ENCODE measurements at places on chromosomes 1 and 21. TPM values are rescaled to one million over a fixed set of nuclear protein-coding genes. Genes with fewer than 3 reads are reported as not detected.
A peak's percentile ranks its signal among the peaks of the same experiment; 100 is the strongest.

Gene ACOT11
- total RNA-seq, result 4.4 TPM

GRCh38 chr1:15337656-15338402, 71.9 kb upstream of the EFHD2 start:
- DNase-seq, result no peak
- no peak overlapping the region for H3K4me3 ChIP-seq
- peaks cover 6% of the 10 kb centered on the region for H3K36me3 ChIP-seq
- H3K27ac ChIP-seq, result no peak overlapping the region
- H3K27me3 ChIP-seq, result peaks cover 7% of the 10 kb centered on the region
- no peaks in the 10 kb centered on the region for H3K4me1 ChIP-seq

DNA sequence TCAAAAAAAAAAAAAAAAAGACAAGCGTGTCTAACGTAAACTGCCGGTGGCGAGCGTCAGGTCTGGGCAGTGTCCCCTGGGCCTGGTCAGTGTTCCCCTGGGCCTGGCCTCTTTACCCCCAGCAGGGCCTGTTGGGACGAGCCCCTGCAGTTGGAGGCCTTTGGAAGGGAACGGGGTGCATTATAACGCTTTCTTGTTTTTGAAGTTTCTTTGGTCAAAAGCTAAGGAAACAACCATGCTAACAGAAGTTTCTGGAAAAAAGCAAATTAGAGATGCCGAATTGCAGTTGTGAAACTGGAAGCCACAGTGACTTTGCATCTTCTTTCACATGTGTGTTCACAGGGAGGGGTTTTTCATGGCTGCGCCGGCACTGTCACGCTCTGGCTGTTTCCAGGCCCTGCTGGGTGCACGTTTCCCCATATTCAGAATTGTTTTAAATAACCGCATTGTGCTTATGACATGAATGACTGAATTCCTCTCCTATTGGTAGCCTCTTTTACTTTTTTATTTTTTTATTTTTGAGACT, 16.0 kb downstream of the RRP1 start:
- H3K4me1 ChIP-seq, result no peaks in the 10 kb centered on the region
- H3K27ac ChIP-seq, result no peak overlapping the region
- H3K36me3 ChIP-seq, result peaks cover 30% of the 10 kb centered on the region
- H3K4me3 ChIP-seq, result no peak overlapping the region
- H3K27me3 ChIP-seq, result no peaks in the 10 kb centered on the region
- DNase-seq, result no peak

DNA sequence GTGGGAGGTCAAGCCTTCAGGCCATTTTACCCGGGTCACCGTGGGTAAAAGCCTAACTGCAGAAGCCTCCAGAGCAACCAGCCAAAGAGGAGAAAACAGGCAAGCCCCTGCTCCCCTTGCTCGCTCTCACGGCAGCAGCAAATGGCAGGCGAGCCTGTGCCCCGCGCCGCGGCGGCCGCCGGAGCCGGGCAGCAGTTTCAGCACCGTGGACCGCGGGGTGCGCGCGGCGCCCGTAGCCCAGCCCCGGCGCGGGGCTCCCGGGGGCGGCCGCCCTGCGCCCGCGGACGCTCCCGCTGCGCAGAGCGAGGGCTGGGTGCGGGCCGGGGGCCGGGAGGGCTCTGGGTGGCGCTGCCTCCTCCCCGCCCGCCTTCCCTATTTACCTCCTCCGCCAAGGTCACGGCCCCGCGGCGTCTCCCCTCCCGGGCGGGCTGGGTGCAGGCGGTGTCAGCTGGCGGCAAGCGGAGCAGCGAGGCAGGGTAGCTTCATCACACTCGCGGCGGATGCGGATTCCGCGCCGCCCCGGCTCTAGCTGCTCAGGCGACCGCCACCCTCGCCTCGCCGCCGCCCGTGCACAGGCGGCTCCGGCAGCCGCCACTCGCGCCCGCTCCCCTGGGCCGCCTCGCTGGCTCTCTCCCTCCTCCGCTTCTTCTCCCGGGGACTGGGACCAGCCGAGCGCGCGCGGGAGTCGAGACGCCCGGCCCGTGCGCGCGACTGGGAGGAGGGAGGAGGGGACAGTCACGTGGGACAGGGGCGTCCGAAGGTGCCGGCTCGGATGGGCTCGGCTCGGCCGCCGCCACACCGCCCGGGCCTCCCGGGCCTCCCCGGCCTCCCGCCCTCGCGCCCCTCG, at the start of gene RGS7:
TSS of gene RGS7 (minus strand) at position 687 of the 847 bp plus-strand sequence.
- H3K27ac ChIP-seq, result no peak within 1 kb of the TSS
- H3K27me3 ChIP-seq, result peaks cover 36% of the 10 kb centered on the region
- H3K4me1 ChIP-seq, result peaks cover 8% of the 10 kb centered on the region
- H3K4me3 ChIP-seq, result peak within 1 kb of the TSS; percentile 81
- DNase-seq, result peak; percentile 61

- DNase-seq, result peak; percentile 66
- peaks cover 50% of the 10 kb centered on the region for H3K36me3 ChIP-seq
- no peaks in the 10 kb centered on the region for H3K27me3 ChIP-seq
- H3K4me3 ChIP-seq, result peak overlapping the region; percentile 98
- peak overlapping the region; percentile 98 for H3K27ac ChIP-seq
Observed at GRCh38 chr1:26411624-26412074, 1.0 kb downstream of the LIN28A start.

DNA sequence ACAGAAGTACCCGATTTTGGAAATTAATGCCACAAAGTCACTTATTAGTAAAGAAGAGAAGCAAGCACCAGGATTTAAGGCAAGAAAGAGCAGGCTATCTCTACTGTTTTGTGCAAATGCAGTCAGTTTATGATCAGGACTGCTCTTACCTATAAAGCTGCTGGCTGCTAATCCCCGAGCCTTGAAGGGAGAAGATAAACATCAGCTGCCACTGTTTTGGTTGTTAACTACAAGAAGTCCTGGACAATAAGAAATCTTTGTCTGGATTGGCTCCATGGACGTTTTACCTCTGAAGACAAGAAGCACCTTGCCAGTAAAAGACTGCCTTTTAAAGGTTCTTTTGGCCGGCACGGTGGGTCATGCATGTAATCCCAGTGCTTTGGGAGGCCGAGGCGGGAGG, 21.4 kb downstream of the FRRS1 start:
- no peak for DNase-seq
- no peak overlapping the region for H3K27ac ChIP-seq
- no peaks in the 10 kb centered on the region for H3K27me3 ChIP-seq

Gene PITHD1
- total RNA-seq, result 62.2 TPM

DNA sequence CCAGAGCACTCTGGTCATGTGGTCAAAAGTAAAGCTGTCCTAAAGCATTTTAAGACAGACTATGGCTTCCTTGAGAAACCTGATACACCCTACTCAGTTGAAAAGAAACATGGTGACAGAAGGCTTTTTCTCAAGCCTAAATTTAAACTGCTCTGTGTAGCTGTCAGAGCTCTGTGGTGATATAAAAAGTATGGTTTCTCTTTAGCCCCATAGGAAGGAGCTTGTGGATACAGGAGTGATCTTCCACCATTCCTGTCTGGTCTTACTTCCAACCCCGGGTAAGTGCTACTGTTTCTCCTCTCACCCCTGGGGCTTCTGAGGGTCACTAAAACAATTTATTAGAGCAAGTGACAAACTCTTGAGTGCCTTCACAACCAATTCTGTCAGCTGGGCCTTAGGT, 8.5 kb downstream of the TP53BP2 start:
- H3K4me1 ChIP-seq, result peaks cover 28% of the 10 kb centered on the region
- H3K4me3 ChIP-seq, result no peak overlapping the region
- H3K36me3 ChIP-seq, result 0 out of 2 replicates have a peak, but pooled peaks cover 4% of the 10 kb centered on the region
- no peak for DNase-seq
- H3K27me3 ChIP-seq, result no peaks in the 10 kb centered on the region
- H3K27ac ChIP-seq, result no peak overlapping the region

- H3K4me1 ChIP-seq, result no peaks in the 10 kb centered on the region
- no peak overlapping the region for H3K4me3 ChIP-seq
- no peaks in the 10 kb centered on the region for H3K27me3 ChIP-seq
- DNase-seq, result no peak
Observed at GRCh38 chr1:90186506-90187322, 191.8 kb downstream of the ZNF326 start.

GRCh38 chr21:32278103-32278502, 746 bp downstream of the MIS18A start:
- DNase-seq, result no peak
- peaks cover 11% of the 10 kb centered on the region for H3K36me3 ChIP-seq
- H3K4me3 ChIP-seq, result peak overlapping the region; percentile 99

- no peak overlapping the region for H3K4me3 ChIP-seq
- peak; percentile 71 for DNase-seq
- H3K4me1 ChIP-seq, result peaks cover 12% of the 10 kb centered on the region
- no peaks in the 10 kb centered on the region for H3K36me3 ChIP-seq
- H3K27me3 ChIP-seq, result no peaks in the 10 kb centered on the region
- 0 out of 2 replicates have a peak overlapping the region, but pooled peaks have one; percentile 28 for H3K27ac ChIP-seq
Observed at GRCh38 chr1:10663678-10664035, 132.8 kb downstream of the CASZ1 start.

Gene RNF115
- total RNA-seq, result 9.2 TPM

- DNase-seq, result no peak
- H3K27me3 ChIP-seq, result peaks cover 8% of the 10 kb centered on the region
- peaks cover 31% of the 10 kb centered on the region for H3K4me1 ChIP-seq
Observed at GRCh38 chr21:40227096-40227495, 359.9 kb downstream of the PCP4 start.

Gene UMODL1
- total RNA-seq, result not detected

DNA sequence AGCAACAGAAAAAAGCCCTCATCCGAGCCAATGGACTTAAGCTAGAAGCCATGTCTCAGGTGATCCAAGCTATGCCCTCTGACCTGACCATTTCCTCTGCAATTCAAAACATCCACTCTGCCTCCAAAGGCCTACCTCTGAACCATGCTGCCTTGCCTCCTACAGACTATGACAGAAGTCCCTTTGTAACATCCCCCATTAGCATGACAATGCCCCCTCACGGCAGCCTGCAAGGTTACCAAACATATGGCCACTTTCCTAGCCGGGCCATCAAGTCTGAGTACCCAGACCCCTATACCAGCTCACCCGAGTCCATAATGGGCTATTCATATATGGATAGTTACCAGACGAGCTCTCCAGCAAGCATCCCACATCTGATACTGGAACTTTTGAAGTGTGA, 20.7 kb downstream of the NR5A2 start:
- peak; percentile 83 for DNase-seq
- peak overlapping the region; percentile 55 for H3K4me3 ChIP-seq
- peaks cover 28% of the 10 kb centered on the region for H3K36me3 ChIP-seq
- peaks cover 7% of the 10 kb centered on the region for H3K27me3 ChIP-seq

DNA sequence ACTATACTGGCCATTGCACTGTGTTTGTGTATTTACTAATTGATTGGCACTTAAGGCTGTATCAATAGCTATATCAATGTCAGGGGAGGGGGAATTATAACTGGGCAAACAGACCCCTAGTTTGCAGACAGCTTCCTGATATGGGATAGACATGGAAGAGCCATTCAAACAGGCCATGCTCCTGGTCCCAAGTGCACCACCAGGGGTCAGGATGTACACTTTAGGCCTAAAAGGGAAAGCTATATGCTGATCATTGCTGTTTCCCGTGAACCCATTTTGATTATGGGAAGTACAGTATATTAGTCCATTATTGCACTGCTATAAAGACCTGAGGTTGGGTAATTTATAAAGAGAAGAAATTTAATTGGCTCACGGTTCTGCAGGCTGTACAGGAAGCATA, 124.9 kb upstream of the BACE2 start:
- no peaks in the 10 kb centered on the region for H3K36me3 ChIP-seq
- H3K4me3 ChIP-seq, result no peak overlapping the region
- no peak overlapping the region for H3K27ac ChIP-seq
- no peak for DNase-seq
- peaks cover 25% of the 10 kb centered on the region for H3K4me1 ChIP-seq

DNA sequence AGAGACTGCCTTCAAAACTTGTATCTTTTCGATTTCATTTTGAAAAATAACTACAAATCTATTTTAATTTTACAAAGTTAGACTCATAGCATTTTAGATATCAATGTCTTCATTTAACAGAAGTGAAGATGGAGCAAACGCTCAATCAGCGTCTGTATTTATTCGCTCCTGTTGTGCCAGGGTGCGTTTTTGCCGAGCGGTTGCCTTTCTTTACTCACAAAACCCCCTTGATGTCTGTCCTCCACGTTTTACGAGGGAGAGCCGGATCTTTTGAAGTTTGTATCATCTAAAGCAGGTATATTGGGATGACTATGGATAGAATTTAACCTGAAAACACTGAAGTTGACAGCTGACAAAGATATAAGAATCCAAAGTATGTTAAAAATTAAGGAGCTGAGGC, 44.6 kb downstream of the MRPL39 start:
- peaks cover 4% of the 10 kb centered on the region for H3K4me1 ChIP-seq
- H3K27me3 ChIP-seq, result peaks cover 42% of the 10 kb centered on the region
- no peaks in the 10 kb centered on the region for H3K36me3 ChIP-seq
- no peak for DNase-seq
- H3K4me3 ChIP-seq, result peak overlapping the region; percentile 90

DNA sequence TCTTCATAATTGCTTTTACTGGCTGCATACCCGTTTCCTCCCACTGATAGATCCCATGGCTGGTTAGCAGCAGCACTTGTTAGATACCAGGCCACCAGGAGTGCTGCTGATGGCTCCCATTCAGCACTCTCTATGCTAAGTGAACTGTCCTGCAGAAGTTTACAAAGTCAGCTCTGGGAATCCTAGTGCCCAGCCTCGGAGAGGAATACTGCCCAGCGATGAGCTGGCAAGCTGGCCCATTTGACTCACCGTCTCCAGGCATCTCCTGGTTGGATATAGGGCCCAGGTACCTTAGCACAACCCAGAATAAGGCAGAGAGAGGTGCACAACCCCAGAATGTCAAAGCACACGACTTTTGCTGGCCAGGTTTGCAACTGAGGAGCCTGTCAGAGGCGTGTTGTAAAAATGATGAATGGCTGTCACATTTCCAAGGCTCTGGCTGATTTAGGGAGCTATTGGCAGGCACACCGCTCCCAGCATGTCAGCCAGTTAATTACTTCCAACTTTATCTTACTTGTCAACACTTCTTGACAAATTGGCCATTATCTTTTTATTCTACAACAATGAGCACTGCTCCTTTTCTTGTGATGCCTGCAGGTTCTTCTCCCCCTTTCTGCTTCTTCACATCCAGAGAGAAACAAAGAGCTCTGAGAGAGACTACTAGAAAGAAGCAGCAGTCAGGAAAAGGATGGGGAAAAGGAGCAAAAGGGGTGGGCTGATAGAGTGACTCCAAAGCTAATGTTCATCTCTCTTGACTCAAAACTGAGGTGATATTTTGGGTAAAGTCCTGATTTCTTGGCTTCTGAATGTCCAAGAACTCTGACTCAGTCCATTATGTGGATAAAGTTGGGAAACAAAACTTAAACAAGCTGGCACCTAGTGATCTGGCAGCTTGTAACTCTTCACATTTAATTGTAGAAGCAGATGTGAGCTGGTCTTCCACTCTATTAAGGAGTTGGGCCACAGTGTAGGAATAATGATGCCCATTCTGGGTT, 10.8 kb upstream of the ANGPTL7 start:
- no peaks in the 10 kb centered on the region for H3K27me3 ChIP-seq
- H3K27ac ChIP-seq, result no peak overlapping the region
- no peak overlapping the region for H3K4me3 ChIP-seq

Gene TAL1
- total RNA-seq, result 0.63 TPM

Gene ANGPTL3
- total RNA-seq, result not detected

All from WTC11 (cell line).